ENCODE measurements at places on chromosomes 16 and 17. TPM values are rescaled to one million over a fixed set of nuclear protein-coding genes. Genes with fewer than 3 reads are reported as not detected.

MT1H gene
- total RNA-seq = 0.60 TPM

DNA sequence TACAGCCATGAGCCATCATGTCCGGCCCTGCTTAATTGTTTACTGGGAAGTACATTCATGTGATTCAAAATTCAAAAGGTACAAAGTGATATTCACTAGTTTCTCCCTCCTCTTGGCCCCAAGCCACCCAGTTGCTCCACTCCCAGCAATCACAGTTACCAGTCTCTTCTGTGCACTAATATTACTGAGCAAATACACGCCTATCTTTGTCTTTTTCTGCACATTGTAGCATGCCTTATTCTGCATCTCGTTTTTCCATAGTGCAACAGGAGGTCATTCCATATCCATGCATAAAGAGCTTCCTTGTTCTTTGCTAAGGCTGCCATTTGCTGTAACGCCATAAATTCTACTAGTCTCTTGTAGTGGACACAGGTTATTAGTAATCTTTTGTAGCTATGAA is 2.2 kb upstream of the ALOX15 start:
- H3K4me3 ChIP-seq = no peak overlapping the region
- DNase-seq = peak; percentile 13
- H3K4me1 ChIP-seq = peaks cover 49% of the 10 kb centered on the region

DNA sequence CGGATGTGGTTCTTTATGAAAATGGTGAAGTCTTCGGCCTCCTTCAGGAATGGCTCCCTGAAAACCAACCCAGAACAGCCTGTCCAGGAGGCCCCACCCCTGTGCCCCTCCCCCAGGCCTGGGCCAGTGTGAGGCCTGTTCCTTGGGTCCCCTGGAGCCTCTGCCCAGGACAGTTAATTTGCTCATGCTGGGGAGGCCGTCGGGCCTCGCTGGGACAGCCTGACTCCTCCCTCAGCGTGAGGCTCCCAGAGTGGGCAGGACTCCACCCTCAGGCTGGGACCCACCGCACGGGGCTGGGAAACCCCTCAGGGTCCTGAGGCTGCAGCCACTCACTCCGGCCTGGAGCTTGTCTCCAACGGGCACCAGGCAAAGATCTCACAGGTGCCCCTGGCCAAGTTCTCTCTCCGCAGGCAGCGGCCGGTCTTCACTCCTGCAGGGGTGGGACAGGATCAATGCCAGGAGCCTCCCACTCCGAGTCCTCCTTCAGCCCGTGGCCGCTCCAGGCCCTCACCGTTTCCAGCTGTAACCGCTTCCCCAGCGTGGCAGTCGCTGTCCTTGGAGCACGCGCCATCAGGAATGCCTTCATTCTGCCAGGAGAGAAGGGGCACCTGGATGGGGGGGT is 5.8 kb downstream of the P2RX5 start:
- H3K36me3 ChIP-seq = no peaks in the 10 kb centered on the region
- peaks cover 9% of the 10 kb centered on the region for H3K4me1 ChIP-seq
- H3K4me3 ChIP-seq = no peak overlapping the region
- H3K27ac ChIP-seq = no peak overlapping the region

DNA sequence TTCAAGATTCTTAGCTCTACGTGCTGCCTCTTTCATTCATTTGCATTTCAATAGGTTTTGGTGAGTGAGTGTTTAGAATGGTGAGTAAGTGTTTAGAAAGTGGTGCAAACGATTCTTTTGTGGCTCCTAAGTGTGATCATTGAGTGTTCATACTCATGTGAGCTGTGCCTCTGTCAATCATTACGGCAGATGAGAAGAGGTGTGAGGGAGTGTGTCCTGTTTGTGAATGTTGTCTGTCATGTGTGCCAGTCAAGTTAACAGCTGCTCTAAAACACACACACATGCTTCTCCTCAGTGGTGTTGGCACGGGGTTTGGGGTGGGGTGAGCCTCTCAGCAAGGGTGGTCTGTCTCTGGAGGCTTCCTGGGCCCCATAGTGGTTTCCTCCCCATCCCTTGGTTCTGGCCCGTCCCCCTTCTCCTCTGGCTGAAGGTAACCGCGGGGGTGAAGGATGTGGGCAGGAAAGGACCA is 11.4 kb downstream of the MYL4 start:
- H3K4me1 ChIP-seq = peaks cover 19% of the 10 kb centered on the region
- DNase-seq = no peak
- no peak overlapping the region for H3K4me3 ChIP-seq
- no peak overlapping the region for H3K27ac ChIP-seq

CCL17 gene
- not detected for total RNA-seq

- no peak for DNase-seq
- H3K4me3 ChIP-seq = no peak overlapping the region
- no peaks in the 10 kb centered on the region for H3K36me3 ChIP-seq
- H3K27me3 ChIP-seq = no peaks in the 10 kb centered on the region
- H3K27ac ChIP-seq = no peak overlapping the region
- peaks cover 12% of the 10 kb centered on the region for H3K4me1 ChIP-seq
These were observed 79.7 kb downstream of the SALL1 start for GRCh38 chr16:51071326-51071725.

GRCh38 chr17:48637323-48638260 is 11.4 kb upstream of the HOXB9 start:
- 0 out of 2 replicates have a peak, but pooled peaks cover 4% of the 10 kb centered on the region for H3K4me1 ChIP-seq
- H3K36me3 ChIP-seq = no peaks in the 10 kb centered on the region
- no peak overlapping the region for H3K27ac ChIP-seq
- peaks cover 97% of the 10 kb centered on the region for H3K27me3 ChIP-seq
- no peak for DNase-seq

- peak; percentile 52 for DNase-seq
- no peaks in the 10 kb centered on the region for H3K36me3 ChIP-seq
- no peaks in the 10 kb centered on the region for H3K27me3 ChIP-seq
- H3K4me3 ChIP-seq = no peak overlapping the region
- no peak overlapping the region for H3K27ac ChIP-seq
These were observed 63.3 kb upstream of the MTMR4 start for GRCh38 chr17:58577696-58578095.

ABCA9 gene
- total RNA-seq = not detected

DNA sequence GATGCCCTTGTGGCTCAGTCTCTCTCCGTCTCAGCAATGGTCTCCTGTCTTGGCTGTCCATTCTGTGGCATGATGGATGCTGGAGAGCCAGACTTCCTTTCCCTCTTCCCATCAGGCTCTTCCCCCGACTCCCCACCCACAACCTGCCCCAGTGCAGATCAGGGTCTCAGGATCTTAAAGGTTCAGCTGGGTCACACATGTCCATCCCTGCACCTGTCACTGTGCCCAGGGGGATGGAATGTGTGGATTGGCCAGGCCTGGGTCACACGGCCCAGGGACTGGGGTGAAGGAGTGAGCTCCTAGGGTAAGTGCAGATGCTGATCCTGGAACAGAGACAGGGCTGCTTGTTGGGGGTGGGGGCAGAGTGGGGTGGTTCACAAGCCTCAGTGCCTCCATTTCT is 23.0 kb downstream of the ADGRG5 start:
- peaks cover 10% of the 10 kb centered on the region for H3K4me1 ChIP-seq
- H3K4me3 ChIP-seq = no peak overlapping the region
- H3K27me3 ChIP-seq = peaks cover 4% of the 10 kb centered on the region
- no peak for DNase-seq
- H3K36me3 ChIP-seq = no peaks in the 10 kb centered on the region
